ENCODE measurements at places on chromosomes 5 and 9.
A peak's percentile ranks its signal among the peaks of the same experiment; 100 is the strongest.

- no peak for DNase-seq
These were observed 983 bp downstream of the RCL1 start for GRCh38 chr9:4793459-4794395.

GRCh38 chr5:78792345-78793055, 143.9 kb upstream of the LHFPL2 start:
- no peak for DNase-seq

DNA sequence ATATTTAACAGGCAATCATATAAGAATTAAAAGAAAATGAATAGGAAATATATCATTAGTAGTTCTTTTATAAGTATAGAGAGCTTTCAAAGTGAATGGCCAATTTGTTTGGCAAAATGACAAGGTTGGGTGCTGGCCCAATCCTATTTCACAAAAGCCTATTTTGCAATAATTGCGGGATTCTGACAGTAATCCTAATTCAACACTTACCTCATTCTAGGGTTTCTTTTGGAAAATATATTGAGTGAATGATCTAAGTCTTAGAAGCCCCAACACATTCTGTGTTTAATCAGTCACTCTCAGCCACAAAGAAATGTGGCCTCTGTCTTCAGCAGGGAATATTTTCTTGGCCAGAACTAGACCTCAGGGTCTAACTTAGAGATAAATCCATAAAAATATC, 835.9 kb upstream of the ZNF608 start:
- no peak for DNase-seq

GRCh38 chr5:133930061-133930812, 38.2 kb downstream of the C5orf15 start:
- no peak for DNase-seq

GRCh38 chr5:159332800-159333544, 2.7 kb upstream of the IL12B start:
- DNase-seq = no peak

- DNase-seq = no peak
These were observed 136.2 kb upstream of the LPCAT1 start for GRCh38 chr5:1660001-1660400.

- DNase-seq = no peak
These were observed 59.3 kb upstream of the RNU6ATAC start for GRCh38 chr9:134223591-134224122.

GRCh38 chr9:130095872-130096271, 42.2 kb downstream of the GPR107 start:
- no peak for DNase-seq

DNA sequence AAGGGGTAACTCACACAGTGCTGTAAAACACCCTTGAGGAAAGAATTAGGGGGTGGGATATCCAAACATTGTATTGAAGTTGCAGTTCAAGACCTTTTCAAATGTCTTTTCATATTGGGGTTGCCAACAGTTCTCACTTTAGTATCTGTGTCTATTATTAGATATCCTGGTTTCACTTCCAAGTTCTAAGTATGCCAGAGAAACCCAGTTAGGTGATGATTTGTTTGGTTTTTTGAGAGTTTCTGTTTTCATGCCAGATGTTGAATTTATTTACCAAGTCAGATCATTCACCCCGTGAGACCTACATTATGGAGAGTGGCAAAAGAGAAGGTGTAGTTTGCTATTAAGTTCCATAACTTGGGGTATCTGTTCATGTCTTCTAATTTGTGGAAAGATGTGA, 64.5 kb downstream of the C9orf152 start:
- DNase-seq = no peak

GRCh38 chr9:86795047-86795442, 152.3 kb downstream of the GAS1 start:
- DNase-seq = no peak

DNA sequence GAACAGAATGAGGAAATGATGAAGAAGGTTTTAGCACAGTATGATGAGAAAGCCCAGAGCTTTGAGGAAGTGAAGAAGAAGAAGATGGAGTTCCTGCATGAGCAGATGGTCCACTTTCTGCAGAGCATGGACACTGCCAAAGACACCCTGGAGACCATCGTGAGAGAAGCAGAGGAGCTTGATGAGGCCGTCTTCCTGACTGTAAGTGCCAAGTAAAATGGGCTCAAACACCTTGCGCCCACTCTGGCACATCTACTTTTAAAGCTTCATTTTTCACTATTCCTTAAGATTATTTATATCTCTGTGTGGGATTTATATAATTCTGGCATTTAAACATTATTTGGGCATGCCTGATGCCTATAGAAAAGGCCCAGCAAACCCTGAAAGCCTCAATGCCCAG, 55.6 kb downstream of the CMYA5 start:
- DNase-seq = no peak

- no peak for DNase-seq
These were observed 67.8 kb upstream of the IFNE start for GRCh38 chr9:21549890-21550289.

DNA sequence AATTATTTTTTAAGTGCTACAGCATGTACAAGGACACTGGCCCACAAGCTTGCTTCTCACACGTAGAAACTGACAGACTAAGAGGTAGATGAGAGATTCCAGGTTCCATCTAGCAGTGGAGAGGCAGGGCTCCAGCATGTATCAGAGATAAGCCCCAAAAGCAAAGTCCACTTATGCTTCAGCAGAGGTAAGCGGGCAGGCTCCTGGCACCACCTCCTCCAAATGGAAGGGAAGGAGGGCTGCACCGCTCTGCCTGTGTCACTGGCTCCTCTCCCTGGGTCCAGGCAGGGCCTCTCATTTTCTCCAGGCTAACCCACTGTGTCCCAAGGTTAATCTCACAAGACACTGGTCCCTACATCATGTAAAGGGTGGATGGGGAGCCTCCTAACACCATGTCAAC, 15.9 kb downstream of the GRHPR start:
- DNase-seq = no peak

GRCh38 chr9:100324594-100325200, 28.0 kb downstream of the TEX10 start:
- DNase-seq = peak; percentile 17

- no peak for DNase-seq
These were observed 321.4 kb downstream of the NPR3 start for GRCh38 chr5:33032271-33033070.

DNA sequence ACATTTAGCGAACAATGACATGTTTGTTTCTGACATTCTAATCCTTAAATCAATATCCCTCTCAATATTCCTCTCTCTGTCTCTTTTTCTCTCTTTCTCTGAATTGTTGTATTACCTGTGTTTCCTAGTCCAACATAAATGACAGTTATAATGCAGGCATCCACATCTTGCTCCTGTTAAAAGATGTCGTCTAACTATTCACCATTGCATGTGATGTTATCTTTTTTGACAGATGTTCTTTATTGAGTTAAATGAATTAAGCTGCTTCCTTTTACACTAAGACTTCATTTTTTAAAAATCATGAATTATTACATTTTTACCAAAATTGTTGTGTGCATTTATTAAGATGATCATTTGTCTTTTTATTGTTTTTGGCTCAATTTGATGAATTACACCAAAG, 527.5 kb downstream of the PRR16 start:
- peak; percentile 49 for DNase-seq

DNA sequence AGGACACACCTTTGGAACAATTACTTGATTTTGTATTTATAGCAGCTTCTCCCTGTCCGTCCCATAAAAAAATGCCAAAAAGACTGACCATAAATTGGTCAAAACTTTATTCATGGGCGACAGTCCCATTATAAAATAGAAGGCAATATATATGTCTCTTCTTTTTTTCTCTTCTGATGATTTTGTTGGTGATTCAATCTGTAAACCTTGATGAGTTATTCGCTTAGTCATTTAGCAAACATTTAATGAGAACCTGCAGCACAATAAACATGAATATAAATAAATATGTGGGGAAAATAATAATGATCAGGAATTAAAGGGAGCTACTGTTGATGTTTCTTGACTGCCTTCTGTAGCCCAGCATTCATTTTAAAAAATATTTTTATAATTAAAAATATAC, 356.4 kb upstream of the ACTBL2 start:
- DNase-seq = no peak

- no peak for DNase-seq
These were observed 271.6 kb upstream of the TRPM3 start for GRCh38 chr9:71393005-71393404.

- DNase-seq = no peak
These were observed 28.7 kb upstream of the ACOT12 start for GRCh38 chr5:81422671-81423070.

GRCh38 chr9:111926421-111926875, 29.8 kb downstream of the UGCG start:
- no peak for DNase-seq

DNA sequence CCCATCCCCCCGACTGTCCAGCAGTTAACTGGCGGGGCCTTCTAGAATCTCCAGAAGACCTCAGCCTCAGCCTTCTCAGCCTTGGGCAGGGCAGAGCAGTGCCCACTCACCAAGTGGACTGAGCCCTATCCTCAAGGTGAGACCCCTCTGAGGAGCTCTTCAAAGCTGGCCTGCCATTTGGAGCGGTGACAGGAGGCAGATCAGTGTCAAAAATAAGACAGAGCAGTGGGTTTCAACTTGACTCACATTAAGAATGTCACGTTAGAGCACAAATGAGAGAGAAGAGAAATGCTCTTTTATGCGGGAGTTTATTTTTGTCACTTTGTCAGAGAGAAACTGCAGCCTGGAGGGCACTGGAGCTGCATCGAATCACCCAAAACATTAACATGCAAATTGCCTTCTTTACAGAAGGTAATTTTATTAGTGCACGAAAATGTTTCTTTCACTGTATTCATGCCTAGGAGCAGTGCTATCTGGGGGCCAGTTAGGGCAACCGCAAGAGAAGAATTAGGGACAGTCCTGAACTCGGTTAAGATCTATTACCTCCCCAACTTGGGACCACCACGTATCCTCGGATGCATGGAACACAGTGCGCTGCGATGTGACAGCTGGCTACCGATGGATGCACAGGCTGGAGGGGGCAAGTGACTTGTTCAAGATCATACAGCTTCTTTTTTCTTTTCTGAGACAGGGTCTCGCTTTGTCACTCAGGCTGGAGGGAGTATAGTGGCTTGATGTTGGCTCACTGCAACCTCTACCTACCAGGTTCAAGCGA, 188.5 kb downstream of the DAB2IP start:
- DNase-seq = no peak

GRCh38 chr5:181191526-181192336, 13.3 kb downstream of the TRIM7 start:
- peak; percentile 94 for DNase-seq

- DNase-seq = no peak
These were observed 171.5 kb downstream of the NXNL2 start for GRCh38 chr9:88706193-88707113.

- DNase-seq = no peak
These were observed 7.1 kb downstream of the RAPGEF1 start for GRCh38 chr9:131732636-131733289.

- no peak for DNase-seq
These were observed 107.7 kb downstream of the SLC25A46 start for GRCh38 chr5:110846398-110847001.

DNA sequence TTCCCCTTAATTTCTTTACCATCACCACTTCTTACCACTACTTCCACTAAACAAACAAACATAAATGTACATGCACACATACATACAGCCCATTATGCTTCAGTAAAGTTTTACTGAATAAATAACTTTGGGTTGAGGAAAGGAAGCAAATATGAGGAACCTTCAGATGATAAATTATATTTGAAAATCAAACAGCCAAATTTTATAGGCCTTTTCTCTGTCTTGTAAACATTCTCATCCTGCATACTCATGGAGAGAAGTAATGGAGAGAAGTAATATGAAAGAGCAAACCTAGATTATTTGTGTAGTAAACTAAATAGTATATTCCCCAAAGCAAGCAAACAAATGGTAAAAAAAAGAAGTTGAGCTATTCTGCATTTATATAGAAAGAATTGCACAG, 658.3 kb upstream of the RORB start:
- DNase-seq = no peak

- no peak for DNase-seq
These were observed 58.8 kb downstream of the GARNL3 start for GRCh38 chr9:127323393-127323792.

GRCh38 chr9:97962575-97962974, 20.6 kb upstream of the ANP32B start:
- no peak for DNase-seq

GRCh38 chr5:133311176-133311575, 259.4 kb downstream of the HSPA4 start:
- no peak for DNase-seq

GRCh38 chr9:15711531-15711930, 158.7 kb downstream of the CCDC171 start:
- DNase-seq = no peak

- DNase-seq = no peak
These were observed 48.9 kb downstream of the TENT4A start for GRCh38 chr5:6762116-6762515.

DNA sequence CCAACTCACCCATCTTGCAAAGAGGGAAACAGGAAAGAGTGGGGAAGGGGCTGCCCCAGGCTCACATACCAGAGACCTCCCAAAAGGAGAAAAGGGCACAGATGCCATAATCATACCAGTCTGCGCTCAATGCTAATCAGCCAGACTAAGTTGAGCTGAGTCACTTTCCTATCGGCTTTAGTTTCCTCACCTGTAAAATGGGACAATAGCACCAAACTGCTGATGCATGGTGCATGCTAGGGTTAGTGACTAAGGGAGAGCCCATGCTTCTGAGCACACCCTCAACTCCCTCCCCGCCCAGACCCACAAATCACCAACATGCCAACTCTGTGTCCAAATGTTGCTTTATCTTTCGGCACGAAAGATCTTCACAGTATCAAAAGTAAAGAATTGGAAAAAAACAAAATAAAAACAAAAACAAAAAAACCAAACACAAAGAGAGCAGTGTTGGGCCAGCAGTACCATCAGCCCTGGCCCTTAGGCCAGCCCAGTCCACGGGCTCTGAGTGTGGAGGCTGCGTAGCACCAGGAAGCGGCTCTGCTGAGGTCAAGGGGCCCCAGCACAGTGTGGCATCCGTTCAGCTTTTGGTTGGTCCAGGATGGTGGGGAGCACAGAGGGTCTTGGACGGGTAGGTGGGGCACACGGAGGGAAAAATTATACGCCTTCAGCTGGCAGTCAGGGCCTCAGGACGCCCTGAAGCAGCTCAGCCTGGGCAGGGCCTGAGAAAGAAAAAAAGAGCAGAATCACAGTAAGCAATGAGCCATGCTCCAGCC, 2.9 kb upstream of the DDX41 start:
- no peak for DNase-seq

DNA sequence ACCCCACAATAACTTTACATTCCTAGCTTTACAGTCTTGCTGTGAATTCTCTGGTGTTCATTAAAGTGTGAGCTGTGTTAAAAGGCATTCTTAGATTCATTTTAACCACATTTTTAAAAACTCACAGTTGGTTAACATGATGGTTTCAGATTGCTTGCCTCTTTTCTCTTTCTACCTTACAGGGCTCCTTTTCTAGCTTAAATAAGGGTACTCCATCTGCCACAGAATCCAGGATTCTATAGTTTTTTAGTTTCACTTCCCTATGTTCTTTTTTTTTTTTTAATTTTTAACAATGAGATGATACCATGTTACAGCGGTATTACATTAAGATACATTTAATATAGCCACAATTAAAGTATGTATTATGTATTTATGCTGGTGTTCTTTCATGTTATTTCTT, 3.9 kb upstream of the FBXO4 start:
- no peak for DNase-seq

All from SK-N-DZ (cell line).